ENCODE measurements at places on chromosomes 11 and 22.

DNA sequence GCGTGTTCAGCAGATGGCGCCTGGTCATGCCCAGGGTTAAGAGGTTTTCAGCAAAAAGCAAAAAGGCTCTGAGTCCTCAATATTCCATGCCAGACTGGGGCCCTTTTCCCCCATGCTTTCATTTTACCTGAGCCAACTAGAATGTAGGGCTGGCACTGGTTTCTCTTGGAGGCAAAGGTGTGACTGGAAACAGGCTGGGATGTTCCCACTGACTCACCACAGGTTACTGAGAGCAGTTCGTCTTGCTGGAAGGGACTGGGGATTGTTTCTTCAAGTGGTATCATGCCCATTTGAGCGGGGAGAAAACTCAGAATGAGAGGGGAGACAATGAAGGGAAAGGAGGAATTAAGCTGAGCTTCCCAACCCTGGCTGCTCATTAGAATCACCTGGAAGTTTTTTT is 243.9 kb downstream of the TENM4 start:
- no peak for DNase-seq

GRCh38 chr22:46678785-46679700 is 58.9 kb downstream of the GRAMD4 start:
- no peak for DNase-seq

GRCh38 chr11:18322818-18323570 is 627 bp downstream of the GTF2H1 start:
- no peak for DNase-seq

GRCh38 chr11:69253028-69253427 is 40.9 kb upstream of the MYEOV start:
- DNase-seq, result no peak

DNA sequence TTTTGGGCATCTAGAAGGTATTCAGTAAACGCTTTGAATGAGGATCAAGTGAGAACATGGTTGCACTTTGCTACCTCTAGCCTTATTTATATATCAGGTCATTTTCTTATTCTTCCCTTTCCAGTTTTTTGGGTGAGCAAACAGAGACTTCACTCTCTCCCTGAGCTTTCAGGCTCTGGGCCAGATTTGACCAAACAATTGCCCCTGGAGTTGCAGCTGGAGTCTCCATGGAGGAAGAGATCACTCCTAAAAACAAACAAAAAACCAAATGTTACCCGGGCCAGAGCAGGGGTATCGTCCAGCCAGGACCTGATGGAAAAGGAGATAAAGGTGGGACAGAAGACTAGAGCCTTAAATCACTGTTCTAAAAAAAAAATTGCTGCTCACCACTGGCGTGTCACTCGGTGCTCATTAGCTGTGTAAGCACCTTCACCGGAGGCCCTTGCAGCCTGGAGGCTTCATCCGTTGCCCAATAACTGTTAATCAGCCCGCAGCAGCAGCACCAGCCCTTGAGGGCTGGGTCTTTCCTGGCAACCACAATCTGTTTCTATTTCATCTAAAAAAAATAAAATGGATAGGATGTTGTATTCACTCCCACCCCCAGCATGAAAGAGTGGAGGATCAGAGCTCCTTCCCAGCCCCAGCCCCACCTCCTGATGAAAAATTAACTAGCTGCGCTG is 125.0 kb downstream of the PKNOX2 start:
- DNase-seq, result no peak

GRCh38 chr22:20393705-20394476 is at the start of gene ZNF74:
Gene ZNF74, plus strand, starts transcription at chr22:20394151. Its CDS starts 478 bp downstream, at chr22:20394629.
- peak; percentile 91 for DNase-seq

GRCh38 chr22:44281768-44282637 is 30.7 kb downstream of the SHISAL1 start:
- DNase-seq, result peak; percentile 68

DNA sequence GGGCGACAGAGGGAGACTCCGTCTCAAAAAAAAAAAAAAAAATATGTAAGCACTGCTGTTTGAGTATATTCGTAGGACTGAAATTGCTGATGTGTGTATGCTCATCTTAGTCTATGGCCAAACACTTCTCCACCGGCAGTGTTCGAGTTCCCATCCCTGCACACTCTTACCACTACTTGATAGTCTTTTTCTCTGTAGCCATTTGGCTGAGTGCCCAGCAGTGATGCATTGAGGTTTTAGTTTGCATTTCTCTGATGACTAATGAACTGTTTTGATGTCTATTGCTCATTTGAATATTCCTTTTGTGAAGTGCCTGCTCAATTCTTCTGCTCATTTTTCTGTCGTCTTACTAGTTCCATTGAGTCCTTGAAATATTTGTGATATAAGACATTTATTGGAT is 1.9 kb downstream of the TIRAP start:
- DNase-seq, result no peak

GRCh38 chr11:33684003-33684706 is 16.5 kb downstream of the C11orf91 start:
- DNase-seq, result no peak

GRCh38 chr11:96097844-96098421 is 174.0 kb upstream of the MTMR2 start:
- no peak for DNase-seq

DNA sequence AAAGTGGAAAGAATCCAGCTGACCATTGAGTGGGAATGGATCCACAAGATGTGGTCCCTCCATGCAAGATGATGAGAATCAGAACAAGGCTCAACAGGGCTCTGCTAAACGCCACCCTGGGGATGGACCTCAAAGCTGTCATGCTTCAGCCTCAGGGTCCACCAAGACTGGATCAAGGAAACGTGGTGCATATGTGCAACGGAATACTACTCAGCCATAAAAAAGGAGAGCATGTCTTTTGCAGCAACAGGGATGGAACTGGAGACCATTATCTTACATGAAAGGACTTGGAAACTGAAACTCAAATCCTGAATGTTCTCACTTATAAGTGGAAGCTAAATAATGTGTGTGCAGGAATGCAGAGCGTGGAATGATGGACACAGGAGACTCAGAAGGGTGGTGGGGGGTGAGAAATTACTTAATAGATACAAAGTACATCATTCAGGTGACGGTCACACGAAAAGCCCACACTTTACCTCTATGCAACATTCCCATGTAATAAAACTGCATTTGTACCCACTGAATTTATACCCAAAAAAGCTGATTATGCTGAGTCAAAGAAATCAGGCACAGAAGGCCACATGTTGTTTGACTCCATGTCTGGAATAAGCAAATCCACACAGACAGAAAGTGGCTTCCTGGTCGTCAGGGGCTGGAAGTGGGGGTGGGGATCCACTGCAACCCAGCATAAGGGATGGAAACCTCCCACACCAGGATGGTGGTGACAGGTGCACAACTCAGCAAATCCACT is 116.1 kb downstream of the SHANK2 start:
- no peak for DNase-seq

- DNase-seq, result no peak
Measured at GRCh38 chr22:29741926-29742325, 22.1 kb downstream of the CABP7 start.

GRCh38 chr11:94650756-94651155 is 83.6 kb downstream of the PIWIL4 start:
- no peak for DNase-seq

DNA sequence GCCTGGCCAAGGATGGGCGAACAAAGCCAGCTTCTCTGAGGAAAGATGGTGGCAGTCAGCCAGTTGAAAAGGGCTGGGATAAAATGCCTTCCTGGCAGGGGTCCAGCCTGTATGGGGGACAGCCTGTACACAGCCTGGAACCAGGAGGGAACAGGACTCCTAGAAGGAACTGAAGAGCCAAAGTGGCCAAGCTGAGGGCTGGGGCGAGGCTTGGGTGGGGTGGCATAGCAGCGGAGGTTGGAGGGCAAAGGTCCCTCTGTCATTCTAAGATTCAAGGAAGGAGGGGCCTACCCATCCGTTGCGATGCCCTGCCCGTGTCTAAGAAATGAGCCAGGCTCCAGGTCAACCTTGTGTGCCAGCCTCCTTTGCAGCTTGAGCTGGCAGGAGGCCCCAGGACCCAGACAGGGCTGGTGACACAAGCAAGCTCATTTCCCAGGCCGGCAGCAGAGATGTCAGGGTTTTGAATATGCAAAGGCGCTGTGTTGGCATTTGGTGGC is 22.6 kb downstream of the FADD start:
- no peak for DNase-seq

DNA sequence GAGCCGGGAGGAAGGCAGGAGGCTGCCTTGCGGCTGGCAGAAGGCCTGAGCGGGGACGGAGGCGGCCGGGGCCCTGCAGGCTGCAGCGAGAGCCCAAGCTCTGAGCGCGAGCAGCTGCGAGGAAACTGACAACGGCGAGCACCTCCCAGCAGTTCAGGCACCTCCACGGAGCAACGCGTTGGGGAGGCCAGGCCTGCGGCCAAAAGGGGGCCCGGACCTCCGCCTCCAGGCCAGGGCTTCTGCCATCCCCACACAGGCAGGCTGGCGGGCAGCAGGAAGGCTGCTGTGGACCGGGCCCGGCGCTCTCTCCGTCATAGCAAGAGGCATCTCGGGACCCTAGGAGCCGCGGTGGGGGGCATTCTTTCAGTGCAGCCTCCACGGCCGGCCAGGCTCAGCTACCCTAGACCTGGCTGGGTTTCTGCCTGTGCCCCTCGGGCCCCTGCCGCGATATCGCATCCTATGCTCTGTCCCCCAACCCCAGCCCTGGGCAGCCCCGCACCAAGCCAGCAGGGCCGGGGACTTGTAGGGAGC is 22.9 kb upstream of the SLC22A12 start:
- DNase-seq, result peak; percentile 43

- no peak for DNase-seq
Measured at GRCh38 chr11:68256331-68256741, 15.4 kb downstream of the C11orf24 start.

DNA sequence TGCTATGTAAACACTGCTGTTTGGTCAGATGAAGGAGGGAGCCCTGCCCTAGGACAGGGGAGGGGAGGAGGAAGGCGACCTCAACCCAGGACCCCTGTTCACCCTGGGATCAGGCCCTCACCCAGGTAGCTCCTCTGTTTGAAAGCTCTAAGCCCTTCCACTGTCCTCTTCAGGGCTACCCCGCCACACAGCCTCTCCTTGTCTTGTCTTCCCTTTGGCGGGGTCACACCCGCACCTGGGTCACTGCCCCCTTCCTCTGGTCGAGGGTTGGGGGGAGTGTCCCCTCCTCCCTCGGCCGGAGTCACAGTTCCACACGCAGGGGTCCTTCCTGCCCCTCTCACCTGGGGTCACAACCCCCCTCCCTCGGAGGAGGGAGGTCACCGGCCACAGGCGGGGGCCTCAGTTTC is 463 bp upstream of the PTPMT1 start:
- DNase-seq, result no peak

DNA sequence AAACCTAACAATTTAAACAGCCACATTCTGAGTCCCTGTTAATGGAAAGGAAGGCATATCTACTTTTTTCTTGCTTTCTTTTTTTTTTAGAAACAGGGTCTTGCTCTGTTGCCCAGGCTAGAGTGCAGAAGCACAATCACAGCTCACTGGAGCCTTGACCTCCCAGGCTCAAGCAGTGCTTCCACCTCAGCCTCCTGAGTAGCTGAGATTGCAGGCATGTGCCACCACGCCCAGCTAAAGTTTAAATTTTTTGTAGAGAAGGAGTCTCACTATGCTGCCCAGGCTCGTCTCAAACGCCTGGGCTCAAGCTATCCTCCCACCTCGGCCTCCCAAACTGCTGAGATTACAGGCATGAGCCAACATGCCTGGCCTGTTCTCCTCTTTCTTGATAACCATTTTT is 25.4 kb downstream of the ARFGAP3 start:
- DNase-seq, result no peak

GRCh38 chr11:19410032-19410431 is 169.3 kb upstream of the E2F8 start:
- DNase-seq, result no peak

GRCh38 chr11:73883856-73884255 is 7.1 kb downstream of the PAAF1 start:
- DNase-seq, result no peak

GRCh38 chr11:135019899-135020298 is 607.9 kb upstream of the B3GAT1 start:
- DNase-seq, result no peak

DNA sequence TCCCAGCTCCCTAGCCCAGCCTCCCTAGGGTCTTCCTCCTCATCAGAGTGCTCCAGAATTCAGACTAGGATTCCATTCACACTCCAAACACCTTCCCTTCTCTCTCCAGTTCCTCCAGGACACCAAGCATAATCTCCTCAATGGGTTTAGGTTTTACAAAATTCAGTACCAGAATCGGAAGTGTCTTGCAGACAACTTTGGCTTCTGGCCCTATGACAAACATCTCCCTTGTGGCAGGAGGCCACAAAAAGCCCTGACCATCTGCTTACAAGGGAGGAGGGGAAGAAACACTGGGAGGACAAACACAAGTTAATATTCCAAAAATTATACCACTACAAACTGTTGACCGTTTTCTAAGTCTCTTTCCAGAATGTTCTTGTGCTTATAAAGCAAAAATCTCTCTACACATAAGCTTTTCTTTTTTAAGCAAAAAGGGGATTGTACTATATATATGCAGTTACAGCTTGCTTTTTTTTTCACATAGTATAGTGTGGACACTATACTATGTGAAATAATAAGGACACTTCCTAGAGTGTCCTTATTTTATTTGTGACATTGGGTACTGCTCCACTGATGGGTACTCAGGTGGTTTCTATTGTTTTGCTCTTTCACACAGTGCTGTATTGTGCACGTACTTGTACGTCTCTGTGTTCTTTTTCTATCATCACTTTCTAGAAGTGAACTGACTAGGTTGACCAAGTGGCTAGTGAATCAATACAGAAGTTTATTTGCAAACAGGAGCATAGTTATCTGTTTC is 78.7 kb downstream of the BDNF start:
- DNase-seq, result no peak

GRCh38 chr11:111069066-111069465 is 176.5 kb upstream of the POU2AF2 start:
- DNase-seq, result no peak

GRCh38 chr11:120031612-120032600 is 106.0 kb downstream of the TRIM29 start:
- peak; percentile 26 for DNase-seq

DNA sequence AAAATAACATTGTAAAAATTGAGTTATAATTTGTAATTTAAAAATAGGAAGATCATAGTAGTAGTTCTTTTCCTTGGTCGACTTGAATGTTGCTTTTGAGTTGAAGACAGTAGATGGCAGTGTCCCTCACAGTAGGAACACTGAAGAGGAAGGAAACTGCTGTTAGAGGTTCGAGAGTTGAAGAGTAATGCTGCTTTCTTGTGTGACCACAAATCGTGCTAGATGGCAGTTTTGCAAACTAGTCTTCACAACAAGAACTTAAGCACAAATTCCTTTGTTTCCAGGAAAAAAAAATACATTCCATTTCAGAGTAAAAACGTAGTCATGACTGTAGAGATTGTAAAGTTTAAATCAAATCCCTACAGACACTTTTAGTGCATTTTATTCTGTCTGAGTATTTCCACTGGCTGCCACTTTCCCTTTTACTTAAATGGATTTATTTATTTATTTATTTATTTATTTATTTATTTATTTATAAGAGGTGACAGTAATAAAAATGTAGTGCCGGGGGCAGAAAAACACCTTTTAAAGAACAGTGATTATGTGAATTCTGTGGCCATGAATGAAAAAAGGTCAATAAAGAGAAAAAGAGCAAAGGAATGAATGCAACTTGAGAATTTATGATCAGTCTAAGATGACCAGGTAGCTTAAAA is 54.6 kb downstream of the SPECC1L start:
- no peak for DNase-seq

GRCh38 chr11:122309262-122309925 is 193.4 kb upstream of the BLID start:
- DNase-seq, result no peak
